ENCODE measurements at places on chromosomes 12 and 14. TPM values are rescaled to one million over a fixed set of nuclear protein-coding genes. Genes with fewer than 3 reads are reported as not detected.
A peak's percentile ranks its signal among the peaks of the same experiment; 100 is the strongest.

Gene KRT78
- not detected for total RNA-seq

Gene KCNA5
- not detected for total RNA-seq

DNA sequence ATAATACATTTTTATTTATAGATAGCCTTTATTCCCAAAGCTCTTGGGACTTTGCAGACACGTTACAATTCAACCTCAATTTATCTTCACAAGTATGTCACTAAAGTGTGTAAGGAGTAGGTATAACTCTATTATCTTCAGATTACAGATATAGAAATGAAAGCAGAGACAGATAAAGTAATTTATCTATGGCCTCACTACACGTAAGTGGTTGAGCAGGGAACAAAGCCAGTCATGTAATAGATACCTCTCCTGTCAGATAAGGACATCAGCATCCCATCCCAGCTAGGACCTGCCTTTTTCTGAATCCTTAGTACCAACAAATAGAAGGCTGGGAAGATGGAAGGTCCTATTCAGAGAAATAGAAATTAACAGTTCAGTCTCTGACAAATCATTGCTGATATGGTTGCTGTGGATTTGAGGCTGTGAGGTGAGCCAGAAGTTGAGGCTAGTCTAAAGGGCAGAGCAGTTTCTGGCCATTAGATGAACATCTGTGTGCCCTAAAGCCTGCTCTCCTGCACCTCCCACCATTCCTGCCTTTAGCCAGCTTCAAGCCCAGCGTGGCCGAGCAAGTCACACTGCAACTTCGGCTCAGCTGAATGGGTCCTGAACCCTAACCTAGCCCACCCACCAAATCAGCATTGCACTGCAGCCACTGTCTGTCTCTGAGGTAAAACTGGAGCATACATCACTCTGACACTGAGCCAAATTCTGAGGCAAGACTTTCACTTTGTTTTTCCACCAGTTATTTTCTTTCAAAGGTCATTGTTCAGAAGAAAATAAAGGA lies 71.1 kb upstream of the PLEKHA5 start:
- H3K27me3 ChIP-seq = no peaks in the 10 kb centered on the region
- no peaks in the 10 kb centered on the region for H3K36me3 ChIP-seq
- H3K4me1 ChIP-seq = no peaks in the 10 kb centered on the region
- peak; percentile 49 for DNase-seq
- no peak overlapping the region for H3K4me3 ChIP-seq

GRCh38 chr12:29163146-29163545 lies 14.1 kb downstream of the FAR2 start:
- no peak overlapping the region for H3K4me3 ChIP-seq
- H3K27ac ChIP-seq = no peak overlapping the region
- no peaks in the 10 kb centered on the region for H3K36me3 ChIP-seq
- DNase-seq = no peak
